ENCODE measurements at places on chromosomes 12 and 14.

DNA sequence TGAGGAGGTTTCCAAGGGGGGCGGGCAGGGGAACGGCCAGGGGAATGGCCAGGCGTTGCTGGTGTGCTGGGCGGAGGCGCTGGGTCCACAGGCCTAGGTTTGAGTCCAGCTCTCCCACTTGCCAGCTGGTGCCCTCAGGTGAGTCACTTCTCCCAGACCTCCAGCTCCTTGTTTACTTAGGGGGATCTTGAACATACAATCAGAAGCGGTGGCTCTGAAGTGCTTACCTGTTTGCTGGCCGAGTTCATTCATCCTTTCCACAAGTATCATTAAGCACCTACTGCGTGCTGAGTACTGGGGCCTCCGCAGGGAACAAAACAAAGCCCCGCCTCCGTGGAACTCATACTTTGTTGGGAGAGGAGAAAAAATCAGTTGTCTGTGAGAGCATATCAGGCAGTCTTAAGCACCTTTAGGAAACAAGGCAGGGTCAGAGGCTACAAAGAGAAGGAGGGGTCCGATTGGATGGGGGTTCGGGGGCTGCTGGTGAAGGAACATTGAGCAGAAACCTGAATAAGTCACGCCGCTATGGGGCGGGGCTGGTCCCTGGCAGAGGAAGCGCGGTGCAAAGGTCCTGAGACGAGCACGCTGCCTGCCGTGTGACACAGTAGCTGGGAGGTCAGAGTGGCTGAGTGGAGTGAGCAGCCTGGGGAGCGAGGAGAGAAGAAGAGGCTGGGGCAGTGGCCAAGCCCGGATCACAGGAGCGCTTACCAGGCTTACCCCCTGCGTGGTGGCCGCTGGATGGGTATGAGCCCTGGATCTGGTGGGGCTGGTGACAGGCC is 15.1 kb downstream of the MVK start:
- DNase-seq, result no peak

DNA sequence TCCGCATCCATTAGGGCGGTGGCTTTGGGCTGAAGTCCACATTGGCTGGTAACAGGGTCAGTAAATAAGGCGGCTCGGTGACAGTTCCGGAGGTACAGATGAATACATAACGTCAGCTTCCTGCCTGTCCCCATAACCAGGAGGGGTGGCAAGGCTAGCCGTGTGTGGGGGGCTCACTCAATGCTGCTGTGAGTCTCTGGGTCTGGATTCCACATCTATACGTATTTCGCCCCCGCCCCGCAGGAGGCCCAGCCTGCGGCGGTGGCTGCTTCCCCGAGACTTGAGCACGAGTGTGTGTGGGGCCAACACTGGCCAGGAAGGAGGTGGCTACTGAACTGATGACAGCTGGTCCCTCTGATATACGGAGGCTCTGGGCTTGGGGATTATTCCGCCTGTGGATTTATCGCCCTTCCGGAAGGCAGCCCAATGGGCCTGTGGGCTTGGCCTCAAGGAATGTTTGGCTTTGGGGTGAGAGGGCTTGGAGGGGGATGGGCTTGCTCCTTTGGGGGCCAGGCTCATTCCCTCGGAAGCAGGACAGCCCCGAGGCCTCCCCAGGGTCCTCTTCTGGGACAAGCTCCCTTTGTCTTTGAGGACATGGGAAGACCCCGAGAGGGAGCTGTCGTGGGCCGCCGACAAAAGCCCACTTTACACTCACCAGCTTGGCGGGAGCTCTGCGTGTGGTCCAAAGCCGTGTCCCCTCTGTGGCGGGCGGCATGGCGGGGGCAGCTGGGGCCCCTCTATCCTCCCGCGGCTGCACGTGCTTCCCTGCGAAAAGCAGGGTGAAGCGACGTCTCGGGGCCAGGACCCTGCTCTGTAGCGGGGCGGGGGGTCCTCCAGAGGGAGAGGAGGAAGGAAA is 82.1 kb downstream of the KIF26A start:
- DNase-seq, result no peak

DNA sequence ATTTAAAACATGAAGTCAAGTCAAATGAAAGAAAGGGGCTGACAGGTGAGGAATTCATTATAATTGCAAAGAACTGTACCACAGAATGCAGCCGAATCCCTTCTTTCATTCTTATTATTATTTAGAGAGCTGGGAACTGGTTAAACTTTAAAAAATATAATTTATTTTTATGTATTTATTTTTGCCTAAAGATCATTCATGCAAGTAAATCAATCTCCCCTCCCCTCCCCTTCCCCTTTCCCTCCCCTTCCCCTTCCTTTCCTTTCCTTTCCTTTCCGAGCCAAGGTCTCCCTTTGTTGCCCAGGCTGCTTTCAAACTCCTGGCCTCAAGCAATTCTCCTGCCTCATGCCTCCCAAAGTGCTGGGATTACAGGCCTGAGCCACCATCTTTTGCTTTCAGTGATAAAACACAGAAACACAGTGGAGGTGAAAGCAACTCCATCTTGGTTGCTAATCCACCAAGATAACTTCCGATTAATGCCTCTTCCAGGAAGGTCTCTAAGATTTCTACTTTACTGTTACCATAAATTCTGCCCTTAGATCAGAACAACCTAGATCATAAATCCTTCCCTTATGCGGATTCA is 6.0 kb upstream of the UBC start:
- no peak for DNase-seq

DNA sequence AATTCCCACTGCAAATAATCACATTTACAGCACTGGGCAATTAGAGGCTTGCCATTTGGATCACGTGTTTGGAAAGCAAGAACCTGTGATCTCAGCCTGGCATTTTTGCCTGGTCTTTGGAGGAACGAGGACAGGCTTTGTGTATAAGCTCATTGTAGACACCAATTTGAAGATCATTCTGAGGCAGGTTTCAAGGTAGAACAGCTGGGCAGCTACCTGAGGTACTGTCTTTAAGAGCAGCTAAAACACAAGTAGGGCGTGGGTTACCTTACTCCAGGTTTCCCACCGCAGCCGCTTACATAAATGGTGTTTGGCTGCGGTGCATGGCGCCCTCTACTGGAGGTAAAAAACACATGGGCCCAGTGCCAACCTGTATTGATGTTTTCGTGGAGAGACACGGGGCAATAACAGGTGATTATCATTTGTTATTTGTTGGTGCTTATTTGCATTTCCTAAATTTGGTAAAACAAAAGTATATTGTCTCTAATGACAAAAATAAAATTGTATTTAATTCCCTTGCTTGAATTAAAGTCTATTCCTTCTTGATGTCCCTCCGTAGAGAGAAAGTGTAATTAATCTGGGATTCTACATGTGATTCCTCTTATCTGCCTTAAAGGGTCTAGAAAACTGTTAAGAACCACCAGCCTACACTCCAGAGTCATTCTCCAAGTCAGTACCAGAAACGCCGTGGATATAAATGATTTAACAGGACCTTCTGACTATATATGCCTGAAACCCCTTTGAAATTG is 69.7 kb downstream of the SVOP start:
- DNase-seq, result peak; percentile 42

DNA sequence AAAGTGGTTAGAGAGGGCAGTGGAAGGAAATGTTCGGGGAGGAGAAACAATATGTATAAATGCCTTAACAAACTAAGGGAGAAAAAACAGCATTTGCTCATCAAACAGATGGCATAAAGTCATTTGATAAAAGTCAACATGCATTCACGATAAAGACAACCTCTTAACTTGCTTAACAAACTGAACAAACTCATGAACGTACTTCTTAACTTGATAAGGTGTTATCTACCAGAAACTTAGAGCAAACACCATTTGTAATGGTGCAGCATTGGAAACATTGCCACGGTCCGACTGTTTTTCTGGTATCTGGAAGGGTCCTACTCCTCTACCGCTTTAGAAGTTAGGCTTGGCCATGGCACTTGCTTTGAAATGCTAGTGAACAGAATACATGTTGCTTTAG is 4.2 kb upstream of the RPS6KL1 start:
- DNase-seq, result no peak

- DNase-seq, result peak; percentile 94
Measured at GRCh38 chr14:68111097-68111852, 291.7 kb downstream of the RAD51B start.

- no peak for DNase-seq
Measured at GRCh38 chr14:89466944-89467343, 49.9 kb upstream of the FOXN3 start.
